Stomach (tissue), 19 donors: ENCODE measurements at places on chromosomes 12 and 14.

- no peak for DNase-seq
Observed at GRCh38 chr14:95979339-95980042, 59.7 kb upstream of the C14orf132 start.

- DNase-seq: peak; percentile 93
Observed at GRCh38 chr12:54306925-54307741, 6.3 kb upstream of the NFE2 start.

- no peak for DNase-seq
Observed at GRCh38 chr14:49420201-49420600, 166.0 kb downstream of the RPS29 start.

GRCh38 chr14:70888681-70889175 lies 18.5 kb upstream of the PCNX1 start:
- no peak for DNase-seq

DNA sequence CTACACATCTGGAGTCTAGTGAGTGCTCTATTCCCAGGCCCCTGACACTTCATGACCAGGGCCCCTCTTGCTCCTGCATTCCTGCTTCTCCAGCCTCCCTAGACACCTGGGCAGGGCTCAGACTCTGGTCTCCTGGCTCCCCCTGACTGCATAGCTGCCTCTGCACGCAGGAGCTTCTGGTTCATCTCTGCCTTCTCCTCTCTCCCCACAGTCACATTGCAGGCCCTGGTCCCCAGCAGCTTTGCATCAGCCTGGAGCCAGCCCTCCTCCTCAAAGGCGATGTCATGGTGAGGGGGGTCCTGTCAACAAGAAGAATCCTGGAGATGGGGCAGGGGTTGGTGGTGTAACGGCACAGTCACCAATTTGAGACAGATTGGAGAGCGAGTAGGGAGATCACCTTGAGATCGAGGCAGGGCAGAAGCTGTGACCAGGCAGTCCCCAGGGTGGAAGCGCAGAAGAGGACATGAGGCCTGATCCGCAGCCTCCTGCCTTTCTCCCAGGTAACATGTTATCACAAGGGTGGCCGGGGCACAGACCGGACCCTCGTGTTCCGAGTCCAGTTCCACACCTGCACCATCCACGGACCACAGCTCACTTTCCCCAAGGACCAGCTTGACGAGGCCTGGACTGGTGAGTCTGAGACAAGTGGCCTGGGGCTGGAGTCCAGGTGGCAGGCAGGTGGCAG lies 8.1 kb downstream of the TNS2 start:
- no peak for DNase-seq

DNA sequence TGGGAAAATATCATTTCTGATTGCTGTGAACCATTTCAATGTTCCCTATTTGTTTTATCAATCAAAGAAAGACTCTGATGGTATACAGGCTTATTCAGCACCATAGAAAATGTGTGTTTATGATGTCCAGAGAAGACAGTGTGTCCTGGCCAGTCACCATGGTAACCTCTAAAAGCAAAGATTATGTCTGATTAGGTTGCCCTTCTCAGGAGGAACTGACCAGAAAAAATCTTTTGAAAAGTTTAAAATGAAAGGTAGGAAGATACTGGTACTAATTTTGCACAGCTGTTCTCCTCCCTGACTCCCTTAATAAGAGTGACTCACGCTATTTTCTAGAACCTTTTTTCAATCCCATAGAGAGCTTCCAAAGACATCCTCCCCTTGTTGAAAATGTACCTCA lies 391.8 kb upstream of the DCN start:
- no peak for DNase-seq

GRCh38 chr12:111318450-111318849 lies 50.4 kb downstream of the PHETA1 start:
- no peak for DNase-seq

- no peak for DNase-seq
Observed at GRCh38 chr14:36512585-36513003, 7.4 kb downstream of the NKX2-1 start.

- DNase-seq: no peak
Observed at GRCh38 chr14:44788612-44789011, 173.1 kb downstream of the KLHL28 start.
